ENCODE measurements at places on chromosomes 1 and 21. TPM values are rescaled to one million over a fixed set of nuclear protein-coding genes. Genes with fewer than 3 reads are reported as not detected.

GNAT2 gene
- 0.13 TPM for total RNA-seq

GJA9 gene
- total RNA-seq: not detected

CHRNB2 gene
- total RNA-seq: under 0.01 TPM

PTPN14 gene
- total RNA-seq: 116 TPM

ESRRG gene
- total RNA-seq: not detected

FCRL6 gene
- total RNA-seq: not detected

PDZK1 gene
- 0.27 TPM for total RNA-seq

TFF3 gene
- total RNA-seq: not detected

NPPB gene
- not detected for total RNA-seq

MCOLN2 gene
- 0.36 TPM for total RNA-seq

INAVA gene
- total RNA-seq: not detected

CFHR4 gene
- not detected for total RNA-seq

TSTD1 gene
- 7.4 TPM for total RNA-seq

LCE3A gene
- not detected for total RNA-seq

UBE4B gene
- 57.9 TPM for total RNA-seq

KCNN3 gene
- total RNA-seq: 0.93 TPM

KIAA0040 gene
- total RNA-seq: 34.4 TPM

IKBKE gene
- total RNA-seq: 15.2 TPM

FAM110D gene
- total RNA-seq: 0.66 TPM

B3GALT2 gene
- total RNA-seq: not detected

ELAVL4 gene
- total RNA-seq: not detected

MACF1 gene
- 1,006 TPM for total RNA-seq

IGSF3 gene
- 0.27 TPM for total RNA-seq

TRIM45 gene
- total RNA-seq: 1.4 TPM

GBP5 gene
- total RNA-seq: not detected

PLA2G5 gene
- total RNA-seq: 0.36 TPM

MAP10 gene
- 2.8 TPM for total RNA-seq

Data from thoracic aorta endothelial cell (primary cell).